ENCODE measurements at places on chromosomes 4 and X. TPM values are rescaled to one million over a fixed set of nuclear protein-coding genes. Genes with fewer than 3 reads are reported as not detected.

DNA sequence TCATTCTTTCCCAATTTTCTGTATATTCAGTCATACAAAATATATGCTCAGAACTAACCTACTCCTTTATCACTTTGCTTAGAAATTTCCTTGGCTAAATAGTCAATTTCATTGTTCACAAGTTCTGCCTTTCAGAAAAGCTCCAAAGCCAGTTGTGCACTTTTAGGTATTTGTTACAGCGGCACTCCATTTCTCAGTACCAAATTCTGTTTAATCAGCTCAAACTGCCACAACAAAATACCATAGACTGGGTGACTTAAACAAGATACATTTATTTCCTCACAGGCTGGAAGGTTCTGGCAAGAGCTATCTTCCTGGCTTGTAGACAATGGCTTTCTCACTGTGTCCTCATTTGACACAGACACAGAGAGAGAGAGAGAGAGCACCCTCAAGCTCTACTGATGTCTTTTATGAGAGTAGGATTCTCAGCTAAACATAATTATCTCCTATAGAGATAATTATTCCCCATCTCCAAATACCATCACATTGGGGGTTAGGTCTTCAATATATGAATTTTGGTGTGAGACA is 188.8 kb upstream of the FSTL5 start:
- DNase-seq: no peak

GRCh38 chr4:37967736-37968135 is 7.5 kb downstream of the PTTG2 start:
- no peak for DNase-seq

PAGE5 gene
- total RNA-seq: 326 TPM

IL15 gene
- 1.5 TPM for total RNA-seq

Measured in Daoy (cell line).